Activated CD8-positive, alpha-beta T cell treated with anti-CD3 and anti-CD28 coated beads for 36 hours (primary cell): ENCODE measurements at places on chromosomes 6 and 20. TPM values are rescaled to one million over a fixed set of nuclear protein-coding genes. Genes with fewer than 3 reads are reported as not detected.

Gene CNR1
- total RNA-seq, result not detected

Gene LPA
- not detected for total RNA-seq

Gene MYT1
- not detected for total RNA-seq

Gene MCHR2
- not detected for total RNA-seq

GRCh38 chr6:11196511-11197174 lies 35.8 kb downstream of the NEDD9 start:
- no peak for DNase-seq

GRCh38 chr6:13194852-13195251 lies 133.5 kb downstream of the TBC1D7 start:
- peak; percentile 46 for DNase-seq

GRCh38 chr20:21767739-21768223 lies 62.3 kb downstream of the PAX1 start:
- DNase-seq, result peak; percentile 3

- no peak for DNase-seq
Observed at GRCh38 chr20:25044660-25045342, 13.1 kb downstream of the ACSS1 start.

- DNase-seq, result no peak
Observed at GRCh38 chr6:156752666-156753301, 24.4 kb upstream of the ARID1B start.

- no peak for DNase-seq
Observed at GRCh38 chr6:16480763-16481560, 242.6 kb downstream of the GMPR start.

DNA sequence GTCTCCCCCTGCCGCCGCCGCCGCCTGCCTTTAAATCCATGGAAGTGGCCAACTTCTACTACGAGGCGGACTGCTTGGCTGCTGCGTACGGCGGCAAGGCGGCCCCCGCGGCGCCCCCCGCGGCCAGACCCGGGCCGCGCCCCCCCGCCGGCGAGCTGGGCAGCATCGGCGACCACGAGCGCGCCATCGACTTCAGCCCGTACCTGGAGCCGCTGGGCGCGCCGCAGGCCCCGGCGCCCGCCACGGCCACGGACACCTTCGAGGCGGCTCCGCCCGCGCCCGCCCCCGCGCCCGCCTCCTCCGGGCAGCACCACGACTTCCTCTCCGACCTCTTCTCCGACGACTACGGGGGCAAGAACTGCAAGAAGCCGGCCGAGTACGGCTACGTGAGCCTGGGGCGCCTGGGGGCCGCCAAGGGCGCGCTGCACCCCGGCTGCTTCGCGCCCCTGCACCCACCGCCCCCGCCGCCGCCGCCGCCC lies 474 bp downstream of the CEBPB start:
- DNase-seq, result peak; percentile 69

GRCh38 chr6:13624871-13625288 lies 9.7 kb downstream of the NOL7 start:
- peak; percentile 37 for DNase-seq

GRCh38 chr6:4354181-4354580 lies 218.8 kb upstream of the ECI2 start:
- no peak for DNase-seq

DNA sequence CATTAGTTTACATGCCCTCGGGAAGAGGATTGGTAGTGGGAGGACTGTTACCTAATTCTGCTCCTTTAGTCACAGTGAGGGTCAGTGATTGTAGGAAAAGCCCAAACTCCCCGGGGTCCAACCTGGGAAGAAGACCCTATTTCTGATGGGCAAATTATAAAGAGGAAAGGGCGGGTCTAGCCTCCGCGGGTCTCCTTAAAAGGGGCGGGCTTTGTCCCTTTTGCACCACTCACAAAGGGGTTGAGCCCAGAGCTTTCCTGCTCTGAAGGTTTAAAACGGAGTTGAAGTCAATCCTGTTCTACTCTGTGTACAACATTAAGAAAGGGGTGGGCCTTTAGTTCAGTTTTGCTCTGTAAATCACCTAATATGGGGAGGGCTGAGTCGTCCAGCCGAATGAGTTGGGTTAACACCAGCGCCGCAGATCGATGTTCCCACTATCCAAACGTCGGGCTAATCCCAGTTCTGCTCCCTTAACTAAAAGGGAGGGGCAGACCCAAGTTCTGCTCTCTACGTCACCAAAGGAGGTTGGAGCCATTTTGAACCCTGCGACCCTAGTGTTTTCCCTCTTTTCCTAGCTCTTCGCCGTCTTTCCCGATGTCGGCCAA lies 920 bp upstream of the RNF5 start:
- peak; percentile 57 for DNase-seq

DNA sequence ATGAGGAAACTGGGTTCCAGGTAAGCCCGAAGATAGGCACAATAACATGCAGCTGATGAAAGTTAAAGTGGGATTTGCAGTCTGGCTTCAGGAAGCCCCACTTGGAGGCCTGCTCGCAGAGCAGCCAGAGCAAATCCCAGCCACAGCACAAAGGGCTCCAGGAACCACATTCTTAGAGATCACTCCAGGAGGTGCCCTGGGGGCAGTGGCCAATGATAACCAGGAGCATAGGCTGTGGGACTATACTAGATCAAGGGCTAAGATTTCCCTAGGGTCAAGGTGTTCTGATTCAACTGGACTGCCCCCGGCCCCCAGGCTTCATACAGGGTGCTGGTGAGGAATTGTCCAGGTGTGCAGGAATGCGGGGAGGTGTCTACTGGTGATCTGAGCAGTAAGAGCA lies 133.9 kb upstream of the PTPRT start:
- DNase-seq, result no peak

DNA sequence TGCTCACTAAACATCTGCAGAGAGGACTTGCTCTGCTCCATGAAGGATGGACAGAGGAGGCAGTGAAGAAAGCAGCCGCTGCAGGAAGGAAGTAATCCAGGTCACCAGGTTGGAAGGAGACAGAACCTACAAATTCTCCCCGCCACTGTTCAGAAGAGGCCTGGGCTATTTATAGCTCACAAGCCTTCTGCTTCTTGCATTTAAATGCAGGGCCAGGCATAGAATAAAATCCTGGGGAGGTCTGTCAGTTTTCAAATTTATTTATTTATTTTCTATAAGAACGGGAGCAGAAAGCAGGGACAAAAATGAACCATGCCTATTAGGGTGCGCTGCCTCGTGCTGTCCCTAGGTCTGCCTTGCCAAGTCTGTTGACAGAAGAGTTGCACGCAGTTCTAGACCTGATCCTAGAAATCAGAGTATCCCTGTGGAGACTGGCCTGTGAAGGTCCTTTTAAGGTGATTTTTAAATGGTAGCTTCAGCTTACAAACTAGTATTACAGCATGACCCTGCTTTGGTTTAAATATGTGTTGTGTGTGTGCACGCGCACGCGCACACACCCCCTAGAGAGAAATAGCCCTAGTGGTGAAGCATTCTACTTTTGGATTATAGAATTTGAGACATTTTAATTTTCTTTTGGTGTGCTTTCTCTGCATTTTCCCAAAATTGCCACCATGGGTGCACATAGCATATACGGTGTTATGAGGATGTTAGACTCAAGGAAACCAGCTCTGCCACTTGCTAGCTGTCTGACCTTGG lies 19.5 kb downstream of the RIMS4 start:
- DNase-seq, result no peak

DNA sequence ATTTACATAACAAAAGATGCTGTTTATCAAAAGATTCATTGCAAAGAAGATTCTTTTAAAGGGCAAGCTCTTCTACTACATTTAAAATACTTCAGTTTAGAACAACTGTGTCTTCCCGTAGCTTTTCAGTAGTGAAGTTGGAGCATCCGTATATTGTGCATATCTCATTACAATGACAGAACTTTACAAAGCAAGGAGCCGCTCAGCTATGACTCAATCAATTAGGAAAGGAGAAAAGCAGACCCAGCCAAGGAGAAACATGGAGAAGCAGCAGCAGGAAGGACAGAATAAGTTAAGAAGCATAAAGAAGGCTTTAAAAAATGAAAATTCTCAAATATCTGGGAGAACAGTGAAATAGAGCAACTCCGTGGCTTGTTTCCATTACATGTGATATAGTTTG lies 132.6 kb upstream of the SMLR1 start:
- no peak for DNase-seq

DNA sequence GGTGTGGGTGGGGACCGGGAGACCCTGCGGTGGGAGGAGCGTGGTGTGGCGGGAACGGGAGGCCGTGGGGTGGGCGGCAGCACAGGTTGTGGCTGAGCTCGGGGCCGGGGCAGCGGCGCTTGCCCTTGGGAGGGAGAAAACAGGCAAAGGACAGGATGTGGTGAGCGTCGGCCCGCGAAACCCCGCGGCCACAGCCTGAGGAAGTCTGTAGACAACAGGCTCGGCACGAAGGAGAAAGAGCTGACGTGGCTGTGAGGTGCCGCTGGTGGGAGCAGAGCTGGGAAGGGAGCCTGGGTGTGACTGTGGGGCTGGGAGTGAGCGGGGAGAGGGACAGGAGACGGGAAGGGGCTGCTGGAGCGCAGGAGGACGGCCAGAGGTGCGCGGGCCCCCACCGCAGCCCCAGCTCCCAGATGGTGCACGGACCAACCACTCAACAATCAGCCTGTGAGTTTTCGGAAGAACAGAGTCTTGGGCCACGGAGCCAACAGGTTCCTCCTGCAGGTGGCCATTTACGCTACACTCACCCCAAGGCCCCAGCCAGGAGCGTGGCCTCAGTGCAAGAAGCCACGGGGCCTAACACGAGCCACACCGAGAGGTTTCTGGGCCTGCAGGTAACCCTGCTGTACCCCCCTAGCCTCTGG lies 202.8 kb downstream of the DLL1 start:
- peak; percentile 78 for DNase-seq

- DNase-seq, result no peak
Observed at GRCh38 chr20:50673466-50674137, 17.7 kb downstream of the RIPOR3 start.

- no peak for DNase-seq
Observed at GRCh38 chr20:60785785-60786184, 466.3 kb upstream of the CDH4 start.

DNA sequence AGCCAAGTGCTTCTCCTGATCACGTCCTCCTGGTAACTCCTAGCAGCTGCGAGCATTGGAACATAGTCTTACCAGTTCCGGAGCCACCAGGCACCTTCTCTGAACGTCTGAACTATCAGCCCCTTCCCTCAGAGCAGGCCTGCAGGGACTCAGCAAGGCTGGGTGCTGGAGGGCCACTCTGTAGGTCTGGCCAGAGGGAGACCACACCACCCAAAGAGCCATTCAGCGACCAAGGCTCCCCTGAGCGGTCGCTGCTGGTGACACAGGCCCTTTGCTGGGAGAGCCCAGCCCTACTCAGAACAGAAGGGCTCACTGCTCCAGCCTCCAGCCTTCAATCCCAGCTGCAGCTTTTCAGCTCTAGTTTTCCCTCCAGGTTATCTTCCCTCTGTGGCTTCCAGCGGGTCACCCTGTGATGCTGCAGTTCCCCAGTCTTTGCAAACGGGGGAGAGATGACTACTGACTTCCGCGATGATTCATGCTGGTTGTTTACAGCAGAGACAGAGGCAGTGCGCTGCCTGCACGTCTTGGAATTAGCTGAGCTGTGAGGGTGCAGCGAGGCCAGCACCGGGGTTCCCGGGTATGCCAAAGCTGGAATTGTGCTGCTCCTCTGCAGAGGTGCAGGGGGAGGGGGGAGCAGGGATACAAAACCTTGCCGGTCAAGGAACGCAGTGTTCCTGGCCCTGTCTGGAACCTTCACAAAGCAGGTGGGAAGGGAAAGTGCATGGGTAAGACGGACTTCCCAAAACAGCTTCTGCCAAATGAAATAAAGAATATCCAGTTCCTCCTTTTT lies 161.4 kb downstream of the LY86 start:
- DNase-seq, result peak; percentile 27

DNA sequence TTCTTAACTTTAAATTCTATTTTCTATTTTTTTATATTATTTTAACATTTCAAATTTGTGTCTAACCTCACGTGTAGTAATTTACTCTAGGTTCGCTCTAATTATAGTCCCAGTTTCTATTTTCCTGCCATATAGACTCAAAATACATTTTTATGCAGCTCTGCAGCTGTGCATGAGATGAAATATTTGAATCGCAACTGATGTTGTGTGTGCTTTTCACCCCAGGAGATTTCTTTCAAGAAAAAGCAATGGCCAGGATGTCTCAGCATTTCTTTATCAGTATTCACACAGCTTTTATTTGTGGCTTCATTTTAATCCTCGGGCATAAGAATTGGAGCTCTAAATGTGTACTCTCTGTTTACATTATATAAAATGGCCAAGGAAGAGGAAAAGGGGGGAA lies 157.6 kb downstream of the HDGFL1 start:
- no peak for DNase-seq

GRCh38 chr6:170282512-170283158 lies 8.2 kb downstream of the DLL1 start:
- no peak for DNase-seq

GRCh38 chr20:33475381-33476152 lies 14.3 kb upstream of the CBFA2T2 start:
- DNase-seq, result no peak

GRCh38 chr20:57652606-57653545 lies 32.6 kb upstream of the ZBP1 start:
- no peak for DNase-seq

DNA sequence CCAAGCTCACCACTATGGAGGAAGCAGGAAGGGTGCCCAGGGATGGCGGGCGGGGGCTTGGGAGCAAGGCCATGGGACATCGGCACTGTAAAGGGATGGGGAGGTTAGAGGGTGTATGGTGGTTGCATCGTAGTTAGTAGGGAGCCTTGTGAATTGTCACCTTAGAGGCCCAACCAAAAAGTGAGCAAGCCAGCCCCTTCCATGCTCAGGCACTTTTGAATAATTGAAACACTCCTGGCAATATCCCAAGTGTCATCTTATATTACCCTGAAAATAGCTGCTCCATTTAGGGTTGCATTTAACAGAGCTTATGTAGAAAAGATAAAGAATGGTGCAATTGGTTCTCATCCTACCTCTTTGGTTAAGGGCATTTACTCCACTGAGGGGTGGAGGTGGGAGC lies 169.2 kb downstream of the SAMD5 start:
- DNase-seq, result no peak

- no peak for DNase-seq
Observed at GRCh38 chr6:164477101-164477500, 832.3 kb downstream of the C6orf118 start.

- no peak for DNase-seq
Observed at GRCh38 chr6:5384276-5384675, 123.0 kb downstream of the FARS2 start.
